HS-27A (cell line): ENCODE measurements at places on chromosomes 1 and 21.

DNA sequence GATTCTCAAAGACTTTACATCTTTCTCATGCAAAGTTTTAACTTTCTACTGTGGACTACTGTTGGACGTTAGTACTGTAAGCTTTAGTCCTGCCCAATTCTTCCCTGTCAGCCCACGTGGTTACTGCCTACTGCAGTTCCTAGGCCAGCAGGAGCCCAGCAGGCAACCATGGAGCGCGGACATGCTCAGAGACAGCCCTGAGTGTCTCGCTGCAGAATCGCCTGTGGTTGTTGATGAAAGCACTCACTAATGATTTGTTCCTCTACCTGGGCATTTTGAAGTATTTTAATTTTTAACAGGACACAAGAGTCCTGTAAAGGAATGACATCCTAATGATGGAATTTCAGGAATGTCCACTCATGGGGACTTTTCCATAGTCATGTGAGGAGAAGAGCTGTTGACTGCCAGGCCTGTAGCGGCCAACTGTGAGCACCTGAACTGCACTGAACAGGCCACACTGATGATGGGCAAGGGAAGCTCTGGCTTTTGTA, 44.1 kb downstream of the PGBD5 start:
- DNase-seq, result no peak

DNA sequence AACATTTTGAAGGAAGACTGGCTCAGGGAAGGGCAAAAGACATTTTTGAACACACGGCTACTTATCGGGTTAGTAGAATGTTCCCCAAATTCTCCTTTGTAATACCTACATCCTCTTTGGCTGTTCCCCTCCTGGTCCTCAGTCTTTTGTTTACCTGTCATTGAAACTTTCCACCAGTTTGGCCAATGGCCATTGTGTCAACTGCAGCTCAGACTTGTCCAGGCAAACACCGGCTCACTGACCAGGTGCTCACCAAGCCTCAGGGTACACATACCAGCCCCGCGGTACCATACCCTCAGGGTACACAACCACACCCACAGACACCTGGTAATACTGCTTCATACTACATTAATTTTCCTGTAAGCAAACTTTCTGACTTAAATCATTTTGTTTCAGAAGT, 84.8 kb upstream of the ZNF648 start:
- no peak for DNase-seq

- DNase-seq, result no peak
These were observed 71.4 kb upstream of the GCLM start for GRCh38 chr1:93980320-93981273.

DNA sequence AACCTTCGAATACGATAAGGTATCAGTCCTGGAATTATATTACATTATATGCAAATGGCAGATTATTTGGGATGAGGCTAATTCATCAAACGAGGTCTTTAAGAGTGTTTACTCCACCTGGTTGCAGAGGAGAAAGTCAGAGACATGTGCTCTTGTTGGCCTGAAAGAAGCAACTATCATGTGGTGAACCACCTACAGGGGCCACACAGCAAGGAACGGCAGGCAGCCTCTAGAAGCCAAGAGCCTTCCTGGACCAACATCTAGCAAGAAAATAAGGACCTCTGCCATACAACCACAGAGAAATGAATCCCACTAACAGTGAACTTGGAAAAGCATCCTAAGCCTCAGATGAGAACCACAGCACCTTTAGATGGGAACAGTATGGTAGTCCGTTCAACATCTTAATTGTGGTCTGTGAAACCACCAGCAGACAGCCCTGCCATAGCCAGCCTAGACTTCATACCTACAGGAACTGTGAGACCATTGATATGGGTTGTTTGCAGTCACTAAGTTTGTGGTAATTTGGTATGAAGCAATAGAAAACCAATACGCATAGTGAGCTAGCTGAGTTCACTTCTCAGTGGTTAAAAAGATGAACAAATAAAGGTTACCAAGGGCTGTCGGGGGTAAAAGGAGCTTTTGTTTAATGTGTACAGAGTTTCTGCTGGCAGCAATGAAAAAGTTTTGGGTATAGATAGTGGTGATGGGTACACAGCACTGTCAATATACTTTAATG, 345.7 kb upstream of the RUNX1 start:
- DNase-seq, result no peak

GRCh38 chr21:33070744-33070997, 730 bp downstream of the OLIG1 start:
- DNase-seq, result no peak

- DNase-seq, result peak; percentile 36
These were observed 480.9 kb upstream of the ZRANB2 start for GRCh38 chr1:71561729-71562128.

- DNase-seq, result no peak
These were observed 28.5 kb downstream of the CNIH3 start for GRCh38 chr1:224644553-224645154.

- no peak for DNase-seq
These were observed at the start of gene CD101 for GRCh38 chr1:117001254-117001927. CD101 (plus strand) TSS chr1:117001760; CDS start chr1:117001818, 58 bp downstream.

- no peak for DNase-seq
These were observed 21.1 kb downstream of the C1orf115 start for GRCh38 chr1:220711056-220711809.

DNA sequence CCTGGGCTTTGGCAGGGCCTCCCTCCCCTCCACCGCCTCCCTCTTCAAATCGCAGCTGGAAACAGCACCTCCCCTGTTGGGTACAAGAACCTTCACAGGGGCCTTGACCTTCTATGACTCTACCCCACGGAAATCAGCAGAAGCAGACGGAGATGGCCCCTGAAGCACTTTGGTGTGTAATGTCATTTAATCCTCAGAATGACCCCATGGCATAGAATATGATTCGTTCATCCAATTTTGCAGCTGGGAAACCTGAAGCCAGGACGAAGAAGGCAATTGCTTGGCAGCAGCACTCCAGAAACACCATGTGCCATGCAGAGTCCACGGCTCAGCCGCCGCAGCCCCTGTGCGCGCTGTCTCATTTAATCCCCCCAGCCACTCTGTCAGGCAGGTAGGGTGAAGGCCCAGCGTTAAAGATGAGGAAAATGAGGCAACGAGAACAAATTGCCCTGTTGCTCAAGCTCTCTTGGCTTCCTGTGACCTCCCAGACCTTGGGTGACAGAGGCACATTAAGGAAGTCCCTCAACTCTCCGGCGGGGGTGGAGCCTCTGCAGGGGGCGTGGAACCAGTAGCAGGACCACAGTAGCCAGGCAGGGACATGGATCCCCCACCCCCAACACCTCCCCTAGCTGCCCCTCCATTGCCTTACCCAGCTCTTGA, 25.8 kb upstream of the LAPTM5 start:
- DNase-seq, result no peak

GRCh38 chr1:81833722-81834121, 33.0 kb downstream of the ADGRL2 start:
- no peak for DNase-seq

GRCh38 chr21:44415073-44416025, 40.0 kb upstream of the LRRC3 start:
- DNase-seq, result no peak

GRCh38 chr1:26252718-26253117, 18.7 kb downstream of the CEP85 start:
- DNase-seq, result no peak

- no peak for DNase-seq
These were observed 88.5 kb upstream of the HMCN1 start for GRCh38 chr1:185645686-185646085.

DNA sequence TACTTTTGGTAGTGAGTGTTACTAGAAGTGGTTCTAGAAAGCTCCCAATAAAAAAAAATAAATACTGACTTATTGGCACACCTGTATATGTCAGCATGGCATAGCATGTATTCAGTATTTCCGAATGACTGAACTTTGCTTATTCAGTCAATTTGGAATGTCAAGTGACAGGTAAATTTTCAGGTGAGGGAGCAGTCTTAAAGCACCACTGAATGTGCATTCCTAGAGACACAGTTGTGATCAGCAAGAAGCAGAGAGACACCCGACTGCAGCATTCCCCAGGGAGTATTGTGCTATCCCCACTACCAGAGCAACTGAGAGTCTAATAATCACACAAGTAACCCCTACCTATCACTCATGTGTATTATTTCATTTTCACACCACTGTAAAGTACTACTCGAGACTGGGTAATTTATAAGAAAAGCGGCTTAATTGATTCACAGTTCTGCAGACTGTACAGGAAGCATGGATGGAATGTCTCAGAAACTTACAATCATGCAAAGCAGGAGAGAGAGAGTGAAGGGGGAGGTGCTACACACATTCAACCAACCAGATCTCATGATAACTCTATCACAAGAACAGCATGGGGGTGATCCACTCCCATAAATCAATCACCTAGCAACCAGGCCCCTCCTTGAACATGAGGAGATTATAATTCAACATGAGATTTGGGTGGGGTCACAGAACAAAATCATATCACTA, 201.5 kb downstream of the TBX15 start:
- DNase-seq, result no peak

GRCh38 chr21:44286086-44286715, 525 bp downstream of the AIRE start:
- DNase-seq, result no peak

DNA sequence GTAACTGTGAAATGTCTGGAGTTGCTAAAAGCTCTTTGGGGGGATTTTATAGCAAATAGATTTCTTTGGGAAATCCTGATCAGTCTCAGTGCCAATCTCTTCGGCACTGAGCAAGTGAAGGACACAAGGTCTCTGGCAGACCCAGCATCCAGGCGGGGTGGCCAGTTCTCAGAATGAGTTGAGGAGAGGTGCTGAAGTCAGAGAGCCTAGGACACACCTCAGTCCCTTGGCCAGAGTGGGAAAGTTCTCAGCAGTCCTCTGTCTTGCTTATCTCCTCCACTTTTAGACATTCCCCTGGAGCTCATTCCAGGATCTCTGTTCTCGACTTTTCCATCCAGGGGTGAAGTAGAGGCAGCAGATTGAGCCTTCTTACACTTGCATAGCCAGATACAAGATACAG, 6.7 kb downstream of the HLX start:
- no peak for DNase-seq

GRCh38 chr1:29849038-29849750, 612.9 kb downstream of the PTPRU start:
- no peak for DNase-seq

DNA sequence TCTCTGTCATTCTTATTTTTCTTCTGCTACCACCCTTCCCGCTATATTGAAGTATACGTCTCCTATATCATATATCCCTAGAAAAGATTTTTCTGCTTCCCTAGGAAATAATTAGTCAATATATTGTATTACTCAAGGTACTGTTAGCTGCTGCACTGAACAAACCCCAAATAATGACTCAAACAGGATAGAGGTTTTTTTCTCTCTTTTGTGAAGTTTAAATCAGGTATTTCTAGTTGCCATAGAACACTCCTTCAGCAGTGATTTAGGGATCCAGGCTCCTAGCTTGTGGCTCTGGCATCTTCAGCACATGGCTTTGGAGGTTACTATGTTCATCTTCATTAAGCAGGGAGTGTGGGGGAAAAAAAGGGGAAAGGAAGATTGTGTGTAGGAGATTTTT, 18.1 kb downstream of the SYT14 start:
- no peak for DNase-seq
